ENCODE measurements at places on chromosomes 12 and 14.

- DNase-seq: peak; percentile 81
Observed at GRCh38 chr14:60151715-60152114, 13.5 kb downstream of the DHRS7 start.

DNA sequence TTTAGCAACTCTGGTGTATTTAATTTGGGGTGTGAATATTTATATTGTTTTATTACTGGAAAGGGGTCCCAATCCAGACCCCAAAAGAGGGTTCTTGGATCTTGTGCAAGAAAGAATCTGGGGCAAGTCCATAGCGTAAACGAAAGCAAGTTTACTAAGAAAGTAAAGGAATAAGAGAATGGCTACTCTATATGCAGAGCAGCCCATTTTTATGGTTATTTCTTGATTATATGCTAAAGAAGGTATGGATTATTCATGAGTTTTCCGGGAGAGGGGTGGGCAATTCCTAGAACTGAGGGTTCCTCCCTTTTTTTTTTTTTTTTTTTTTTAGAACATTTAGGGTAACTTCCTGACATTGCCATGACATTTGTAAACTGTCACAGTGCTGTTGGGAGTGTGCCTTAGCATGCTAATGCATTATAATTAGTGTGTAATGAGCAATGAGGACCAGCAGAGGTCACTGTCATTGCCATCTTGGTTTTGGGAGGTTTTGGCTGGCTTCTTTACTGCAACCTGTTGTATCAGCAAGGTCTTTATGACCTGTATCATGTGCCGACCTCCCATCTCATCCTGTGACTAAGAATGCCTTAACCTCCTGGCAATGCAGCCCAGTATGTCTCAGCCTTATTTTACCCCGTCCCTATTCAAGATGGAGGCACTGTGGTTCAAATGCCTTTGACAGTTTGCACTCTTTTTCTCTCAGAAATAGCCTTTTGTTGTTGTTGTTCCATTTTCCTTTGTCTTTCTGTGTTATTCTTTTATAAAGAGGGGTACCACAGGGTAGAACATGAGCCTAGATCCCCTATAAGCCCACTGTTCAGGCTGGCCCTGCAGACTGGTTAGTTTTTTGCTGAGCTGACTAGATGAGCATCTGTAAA, 75.5 kb upstream of the DCD start:
- peak; percentile 63 for DNase-seq

DNA sequence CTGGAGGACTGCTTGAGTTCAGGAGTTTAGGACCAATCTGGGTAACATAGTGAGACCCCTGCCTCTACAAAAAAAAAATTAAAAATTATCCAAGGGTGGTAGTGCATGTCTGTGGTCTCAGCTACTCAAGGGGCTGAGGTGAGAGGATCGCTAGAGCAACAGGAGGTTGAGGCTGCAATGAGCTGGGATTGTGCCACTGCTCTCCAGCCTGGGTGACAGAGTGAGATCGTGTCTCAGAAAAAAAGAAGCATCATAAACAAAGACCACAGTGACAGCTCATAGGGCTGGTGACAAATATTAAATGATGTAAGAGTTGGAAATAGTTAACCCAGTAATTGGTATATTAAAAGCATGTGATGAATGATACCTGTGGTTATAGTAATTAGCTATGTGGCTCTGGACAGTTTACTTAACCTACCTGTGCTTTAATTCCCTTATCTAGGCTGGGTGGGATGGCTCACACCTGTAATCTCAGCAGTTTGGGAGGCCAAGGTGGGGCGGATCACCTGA, 68.0 kb downstream of the GSC start:
- DNase-seq: no peak

GRCh38 chr12:76083246-76083903, 1.1 kb downstream of the NAP1L1 start:
- no peak for DNase-seq

DNA sequence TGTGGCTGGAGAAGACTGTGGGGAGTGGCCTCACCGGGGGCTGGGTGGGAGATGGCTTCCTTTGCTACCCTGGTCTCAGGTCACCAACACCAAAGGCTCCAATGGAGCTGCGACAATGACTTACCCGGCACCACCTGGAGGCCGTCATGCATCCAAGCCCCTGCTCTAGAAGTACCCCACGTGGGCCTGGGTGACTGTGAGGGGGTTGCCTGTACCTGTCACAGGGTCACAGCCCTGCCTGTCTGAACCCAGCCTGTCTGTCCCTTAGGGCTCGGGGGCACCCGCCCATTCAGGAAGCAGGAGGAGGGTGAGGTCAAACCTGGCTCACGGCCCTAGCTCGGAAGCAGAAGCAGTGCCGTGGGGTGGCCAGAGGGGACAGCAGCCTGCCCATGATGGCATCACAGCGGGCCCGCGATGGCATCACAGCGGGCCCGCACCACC, 18.9 kb downstream of the ABCB9 start:
- DNase-seq: no peak

DNA sequence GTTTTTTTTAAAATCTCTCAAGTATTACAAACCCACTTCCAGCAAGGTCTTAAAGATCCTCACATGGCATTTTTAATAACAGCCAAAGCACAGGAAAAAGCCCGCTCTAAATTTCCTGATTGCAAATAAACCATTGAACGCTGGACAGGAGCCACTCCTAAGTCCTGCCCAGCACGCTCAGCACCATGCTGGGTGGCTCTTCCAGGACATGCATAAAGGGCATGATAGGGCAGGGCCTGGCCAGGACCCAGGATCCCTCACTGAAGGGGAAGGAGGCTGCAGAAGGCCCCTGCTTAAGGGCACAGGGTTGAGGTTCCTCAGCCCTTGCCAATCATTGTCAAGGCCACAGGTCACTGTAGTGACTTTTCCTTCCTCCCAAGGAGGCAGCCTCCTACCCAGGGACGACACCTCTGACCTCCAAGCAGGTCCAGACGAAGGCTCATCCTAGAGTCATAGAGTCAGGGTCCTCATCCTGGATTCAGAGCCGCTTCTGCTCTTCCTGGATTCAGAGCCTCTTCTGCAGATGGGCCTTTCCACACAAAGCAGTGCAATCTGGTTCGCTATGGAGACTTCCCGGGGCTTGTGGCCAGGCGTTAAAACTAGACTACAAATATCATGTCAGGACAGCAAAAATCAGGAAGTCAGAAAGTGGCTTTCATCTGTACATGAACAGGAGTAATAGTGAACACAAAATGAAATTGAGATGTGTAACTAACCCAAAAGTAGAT, 123.8 kb downstream of the GCH1 start:
- DNase-seq: no peak

GRCh38 chr12:26705851-26706250, 127.1 kb downstream of the ITPR2 start:
- no peak for DNase-seq
